ENCODE measurements at places on chromosomes 16 and 17. TPM values are rescaled to one million over a fixed set of nuclear protein-coding genes. Genes with fewer than 3 reads are reported as not detected.

KRT28 gene
- total RNA-seq = not detected

WNT9B gene
- total RNA-seq = not detected

GCGR gene
- not detected for total RNA-seq

ZNF469 gene
- 2.8 TPM for total RNA-seq

MAF gene
- 3.9 TPM for total RNA-seq

C1QTNF8 gene
- not detected for total RNA-seq

SLC2A4 gene
- under 0.01 TPM for total RNA-seq

KRTAP4-4 gene
- total RNA-seq = not detected

IL34 gene
- total RNA-seq = 13.2 TPM

C16orf74 gene
- 3.4 TPM for total RNA-seq

ARSG gene
- total RNA-seq = 2.9 TPM

AMDHD2 gene
- total RNA-seq = 24.0 TPM

GRB7 gene
- total RNA-seq = under 0.01 TPM

FUS gene
- 37.8 TPM for total RNA-seq

SMIM5 gene
- total RNA-seq = 0.28 TPM

CHTF8 gene
- 46.8 TPM for total RNA-seq

All from regular cardiac myocyte (primary cell).